ENCODE measurements at places on chromosomes 1 and 21.

GRCh38 chr1:54403808-54404261, 2.4 kb downstream of the SSBP3 start:
- DNase-seq, result no peak

GRCh38 chr1:173477286-173478093, at the start of gene PRDX6:
TSS of gene PRDX6 (plus strand) at chr1:173477335. CDS start at chr1:173477398, 63 bp downstream.
- peak; percentile 73 for DNase-seq

GRCh38 chr1:29398431-29398830, 162.1 kb downstream of the PTPRU start:
- peak; percentile 47 for DNase-seq

DNA sequence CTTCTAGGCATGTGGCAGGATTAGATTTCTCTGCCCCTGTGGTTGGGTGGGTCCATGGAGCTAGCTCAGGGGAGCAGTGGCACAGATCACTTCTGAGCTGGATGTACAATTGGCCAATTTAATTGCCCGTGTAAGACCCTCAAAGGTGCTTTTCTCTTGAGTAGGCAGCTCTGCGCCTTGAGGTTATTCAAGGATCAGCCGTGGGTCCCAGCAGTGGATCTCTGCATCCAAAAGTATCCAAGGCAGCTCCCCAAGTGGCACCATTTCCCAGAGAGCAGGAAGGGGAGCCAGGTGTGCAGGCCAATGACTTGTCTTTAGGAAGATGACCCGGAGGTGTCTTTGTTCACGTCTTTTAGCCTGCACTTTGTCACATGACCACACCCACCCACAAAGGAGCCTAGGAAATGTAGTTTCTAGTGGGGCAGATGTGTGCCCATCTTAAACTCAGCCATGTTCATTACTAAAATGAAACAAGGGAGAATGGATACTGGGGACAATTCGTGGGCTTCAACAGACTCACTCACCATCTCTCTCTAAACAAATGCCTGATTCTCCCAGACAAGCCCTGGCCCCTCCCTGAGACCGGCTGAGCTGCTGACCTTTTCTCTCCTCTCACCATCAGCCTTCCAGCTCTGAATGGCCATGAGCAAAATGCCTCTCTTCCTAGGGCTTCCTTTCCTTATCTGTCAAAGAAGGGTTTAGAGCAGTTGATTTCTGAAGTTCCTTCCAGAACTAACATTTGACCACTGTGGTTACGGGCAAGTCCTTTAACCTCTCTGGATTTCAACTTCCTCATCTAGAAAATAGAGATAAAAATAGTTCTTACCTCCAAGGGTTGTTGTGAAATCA, 41.4 kb upstream of the TENT5C start:
- no peak for DNase-seq

GRCh38 chr1:92399076-92399475, 87.6 kb downstream of the GFI1 start:
- DNase-seq, result no peak

GRCh38 chr1:89832496-89833127, 11.8 kb downstream of the LRRC8D start:
- DNase-seq, result no peak

- DNase-seq, result no peak
These were observed 8.4 kb upstream of the SLC37A1 start for GRCh38 chr21:42505090-42505726.

- DNase-seq, result no peak
These were observed 7.5 kb downstream of the HTR1D start for GRCh38 chr1:23209770-23210169.

- no peak for DNase-seq
These were observed 408.1 kb downstream of the SETD4 start for GRCh38 chr21:35652196-35652595.

GRCh38 chr1:241022366-241022765, 334.6 kb downstream of the RGS7 start:
- no peak for DNase-seq

- no peak for DNase-seq
These were observed 56.0 kb upstream of the DSCAM start for GRCh38 chr21:40902993-40903392.

GRCh38 chr1:24502065-24502708, 449 bp upstream of the RCAN3 start:
- peak; percentile 30 for DNase-seq

- peak; percentile 27 for DNase-seq
These were observed 57.8 kb downstream of the EDARADD start for GRCh38 chr1:236451796-236452373.

- DNase-seq, result no peak
These were observed 32.9 kb downstream of the RASSF5 start for GRCh38 chr1:206540044-206540780.

- no peak for DNase-seq
These were observed 50.0 kb upstream of the POGK start for GRCh38 chr1:166789286-166789685.

- peak; percentile 78 for DNase-seq
These were observed 126.9 kb downstream of the RNF220 start for GRCh38 chr1:44531785-44532566.

GRCh38 chr1:42658877-42659337, 684 bp downstream of the PPIH start:
- no peak for DNase-seq

GRCh38 chr1:185156288-185156853, 382 bp downstream of the TRMT1L start:
- DNase-seq, result no peak

DNA sequence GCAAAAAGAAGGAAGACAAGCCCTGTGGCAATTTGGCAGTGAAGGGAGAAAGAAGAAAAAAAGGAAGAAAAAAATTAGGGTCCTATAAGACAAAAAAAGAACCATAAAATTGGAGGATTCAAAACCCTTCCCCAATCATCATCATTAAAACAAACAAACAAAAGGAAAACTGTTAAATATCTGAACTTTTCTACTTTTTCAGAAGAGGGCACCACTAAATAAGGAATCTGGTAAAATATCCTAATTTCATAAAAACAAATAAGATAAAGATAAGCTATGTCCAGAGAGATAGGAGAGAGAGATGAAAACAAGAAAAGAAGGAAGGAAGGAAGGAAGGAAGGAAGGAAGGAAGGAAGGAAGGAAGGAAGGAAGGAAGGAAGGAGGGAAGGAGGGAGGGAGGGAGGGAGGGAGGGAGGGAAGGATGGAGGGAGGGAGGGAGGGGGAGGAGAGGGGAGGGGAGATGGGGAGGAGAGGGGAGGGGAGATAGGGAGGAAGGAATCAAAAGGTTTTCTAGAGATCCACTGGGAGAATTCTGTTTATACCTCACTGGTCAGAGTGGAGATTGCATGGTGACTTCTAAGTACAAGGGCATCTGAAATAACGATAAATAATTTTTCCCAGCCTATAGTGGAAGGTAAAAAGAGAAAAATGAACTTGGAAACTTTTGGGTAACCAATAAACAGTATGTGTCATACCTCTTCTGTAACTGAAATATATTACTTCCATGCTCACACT, 10.4 kb upstream of the FMO2 start:
- DNase-seq, result no peak

GRCh38 chr1:53957194-53957818, 11.2 kb downstream of the LRRC42 start:
- peak; percentile 21 for DNase-seq

- peak; percentile 99 for DNase-seq
These were observed 107.5 kb downstream of the GDAP2 start for GRCh38 chr1:117821774-117822482.

DNA sequence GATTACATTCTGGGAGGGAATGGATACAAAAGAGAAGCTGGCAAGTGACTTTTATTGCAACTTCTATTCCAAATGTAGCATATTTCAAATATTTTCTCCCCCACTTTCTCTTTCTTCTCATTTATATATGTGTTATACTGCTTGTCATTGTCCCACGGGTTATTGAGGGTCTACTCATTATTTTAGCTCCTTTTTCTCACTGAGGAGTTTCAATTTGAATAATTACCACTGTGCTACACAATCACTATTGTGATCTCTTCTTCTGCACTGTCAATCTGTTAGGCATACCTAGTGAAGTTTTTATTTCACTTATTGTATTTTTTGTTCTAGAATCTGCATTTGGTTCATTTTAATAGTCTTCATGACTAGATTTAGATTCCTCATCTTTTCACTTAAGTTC, 339.7 kb downstream of the PTPRC start:
- no peak for DNase-seq

GRCh38 chr1:6037338-6037762, 8.3 kb upstream of the KCNAB2 start:
- peak; percentile 48 for DNase-seq

DNA sequence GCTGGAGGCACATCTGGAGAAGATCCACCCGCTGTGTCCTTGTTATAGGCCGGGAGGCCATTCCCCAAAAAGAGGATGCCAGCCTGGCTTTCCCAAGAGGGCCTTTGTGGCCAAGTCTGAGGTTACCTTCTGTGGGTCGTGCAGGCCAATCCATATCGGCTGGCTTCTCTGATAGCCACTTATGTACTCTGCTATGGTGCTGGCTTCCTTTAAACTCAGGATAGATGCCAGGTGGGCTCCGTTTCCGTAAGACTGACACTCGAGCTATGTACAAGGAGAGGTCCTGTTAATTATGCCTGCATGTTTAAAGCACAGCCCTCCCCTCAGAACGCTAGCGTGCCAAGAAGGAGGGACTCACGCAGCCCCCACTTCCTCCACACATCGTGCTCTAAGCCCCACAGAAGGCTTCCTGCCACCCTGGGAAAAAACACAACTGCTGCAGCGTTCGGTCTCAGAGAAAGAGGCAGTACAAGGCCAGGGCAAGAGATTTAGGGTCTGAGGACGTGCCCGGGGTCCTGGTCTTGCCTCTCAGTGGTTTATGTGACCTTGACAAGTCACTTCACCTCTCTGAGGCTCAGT, 11.6 kb downstream of the REG4 start:
- no peak for DNase-seq

- peak; percentile 25 for DNase-seq
These were observed 1.4 kb upstream of the RGS2 start for GRCh38 chr1:192807211-192808162.

GRCh38 chr1:178908358-178908757, 37.5 kb upstream of the ANGPTL1 start:
- DNase-seq, result no peak

DNA sequence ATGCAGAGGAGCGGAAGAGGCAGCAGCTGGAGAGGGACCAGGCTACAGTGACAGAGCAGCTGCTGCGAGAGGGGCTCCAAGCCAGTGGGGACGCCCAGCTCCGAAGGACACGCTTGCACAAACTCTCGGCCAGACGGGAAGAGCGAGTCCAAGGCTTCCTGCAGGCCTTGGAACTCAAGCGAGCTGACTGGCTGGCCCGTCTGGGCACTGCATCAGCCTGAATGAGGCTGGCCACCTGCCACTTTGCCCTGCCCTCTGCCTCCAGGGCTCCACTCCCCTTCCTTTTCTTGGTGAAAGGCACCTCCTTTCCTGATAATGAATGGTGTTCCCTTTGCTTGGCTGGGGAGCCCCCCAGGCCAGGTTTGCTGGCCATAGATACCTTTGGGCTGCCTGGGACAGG, 3.3 kb upstream of the HMGN2 start:
- DNase-seq, result no peak

DNA sequence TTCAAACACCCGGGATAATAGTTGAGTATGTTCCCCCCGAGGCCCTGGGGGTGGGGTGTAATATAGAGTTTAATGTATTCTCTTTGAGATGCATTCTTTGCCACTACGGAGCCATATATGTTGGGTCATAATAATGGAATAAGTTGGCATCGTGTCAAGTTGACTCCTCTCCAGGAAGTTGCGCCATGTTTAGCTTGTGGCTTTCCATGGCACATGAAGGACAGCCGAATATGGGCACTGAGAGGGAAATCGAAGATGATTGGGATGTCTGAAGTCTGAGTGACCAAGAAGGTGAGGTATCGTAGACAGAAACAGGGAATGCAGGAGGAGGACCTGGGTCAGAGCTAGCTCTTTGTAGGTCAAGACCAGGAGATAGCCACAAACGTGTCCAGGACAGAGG, 92.6 kb downstream of the PAX7 start:
- peak; percentile 25 for DNase-seq

DNA sequence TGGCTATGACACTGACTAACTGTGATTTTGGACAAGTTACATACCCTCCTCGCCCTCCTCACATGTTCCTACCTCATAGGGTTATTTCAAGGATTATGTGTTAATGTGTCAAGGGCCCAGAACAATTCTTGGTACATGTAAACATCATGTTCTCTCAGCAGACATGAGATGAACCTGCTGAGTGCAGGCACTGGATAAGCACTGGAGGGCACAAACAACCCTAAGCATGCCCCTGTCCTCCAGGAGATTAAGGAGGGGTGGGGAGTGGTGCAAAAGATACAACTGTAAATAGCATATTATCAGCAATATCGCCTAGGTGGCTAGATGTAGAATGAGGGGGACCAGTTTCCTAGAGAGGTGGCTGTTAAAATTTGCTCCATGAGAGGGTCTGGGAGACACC, 17.7 kb upstream of the RGS16 start:
- DNase-seq, result no peak

DNA sequence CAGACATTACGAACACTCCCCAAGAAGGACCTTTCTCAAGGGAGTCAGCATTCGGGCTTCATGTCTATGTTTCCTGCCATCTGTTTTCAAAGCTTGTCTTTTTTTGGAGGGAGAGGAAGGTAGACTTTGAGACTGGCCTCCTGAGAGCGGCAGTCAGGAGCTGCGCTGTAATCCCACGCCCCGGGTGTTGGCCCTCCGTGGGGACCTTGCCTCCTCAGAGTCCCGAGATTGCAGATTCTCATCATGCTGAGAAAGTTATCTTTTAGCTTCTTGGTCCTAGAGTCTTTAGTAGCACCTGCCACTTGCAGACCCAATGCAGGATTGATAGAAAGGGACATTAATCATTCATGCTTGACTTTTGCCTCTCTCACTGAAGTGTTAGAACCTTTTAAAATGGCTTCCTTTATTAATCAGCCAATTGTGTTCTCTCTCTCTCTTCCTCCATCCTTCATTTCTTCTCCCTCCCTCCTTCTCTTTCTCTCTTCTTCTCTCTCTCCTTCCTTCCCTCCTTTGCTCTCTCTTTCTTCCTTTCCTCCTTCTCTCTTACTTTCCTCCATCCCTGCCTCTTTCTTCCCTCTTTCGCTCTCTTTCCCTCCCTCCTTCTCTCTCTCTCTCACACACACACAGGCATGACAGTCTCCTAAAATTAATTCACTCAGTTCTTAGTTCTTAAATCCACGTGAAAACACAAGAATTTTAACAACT, 25.2 kb upstream of the GNPAT start:
- no peak for DNase-seq

DNA sequence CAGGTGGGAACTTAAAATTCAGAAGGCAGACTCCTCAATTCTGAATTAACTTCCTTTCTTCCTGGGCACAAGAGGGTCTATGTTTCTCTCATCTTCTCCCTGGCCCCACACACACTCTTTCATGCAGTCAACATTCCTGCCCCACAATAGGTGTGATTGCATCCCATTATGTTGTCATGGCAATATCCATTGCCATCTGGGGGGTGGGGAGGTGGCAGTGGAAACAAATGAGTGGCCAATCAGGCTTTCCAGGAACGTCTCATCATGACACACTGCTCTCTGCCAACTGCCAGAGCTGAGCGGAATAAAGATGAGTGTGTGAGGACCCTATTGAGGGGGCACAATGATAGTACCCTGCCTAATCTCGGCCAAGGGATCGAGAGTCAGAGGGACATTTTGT, 80.4 kb downstream of the KCND3 start:
- no peak for DNase-seq

DNA sequence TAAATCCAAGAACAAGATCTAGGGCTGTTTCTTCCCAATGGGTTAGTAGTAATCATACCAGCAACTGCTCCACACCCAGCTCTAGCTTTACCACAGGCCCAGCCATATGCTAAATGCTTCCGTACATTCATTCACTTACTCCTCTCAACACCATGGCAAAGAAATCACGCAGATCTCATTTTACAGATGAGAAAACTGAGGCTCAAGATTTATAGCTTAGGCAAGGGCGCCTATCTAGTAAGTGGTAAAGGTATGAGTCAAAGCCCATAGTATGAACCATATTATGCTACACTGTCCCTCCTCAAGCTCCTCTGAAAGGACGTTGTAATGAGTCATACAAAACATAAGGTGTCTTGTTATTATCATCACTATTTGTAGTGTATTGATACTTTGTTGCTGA, 82.2 kb downstream of the NIBAN1 start:
- DNase-seq, result no peak
